ENCODE measurements at places on chromosomes 11 and 22.

- DNase-seq: no peak
These were observed 7.2 kb downstream of the DAGLA start for GRCh38 chr11:61687420-61687819.

DNA sequence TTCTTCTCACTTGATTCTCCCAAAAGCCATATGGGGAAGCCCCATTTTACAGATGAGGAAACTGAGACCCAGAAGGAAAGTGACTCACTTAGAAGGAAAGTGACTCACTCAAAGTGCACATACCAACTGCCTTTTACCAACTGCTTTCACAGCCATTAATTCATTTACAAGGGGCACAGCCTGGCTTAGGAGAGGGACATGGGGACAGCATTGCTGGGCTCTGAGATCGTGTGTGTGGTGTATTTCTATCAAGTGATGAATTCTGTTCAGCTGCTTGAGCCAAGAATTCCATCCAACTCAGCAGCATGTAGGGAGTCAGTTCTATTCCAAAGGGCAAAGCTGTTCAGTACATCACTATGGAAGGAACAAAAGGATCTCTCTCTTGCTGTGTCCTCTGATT, 23.5 kb upstream of the PAK1 start:
- DNase-seq: no peak

GRCh38 chr11:119400860-119401259, 19.4 kb upstream of the USP2 start:
- DNase-seq: no peak

- DNase-seq: no peak
These were observed 203.1 kb upstream of the MTMR2 start for GRCh38 chr11:96126917-96127595.

GRCh38 chr11:110125632-110126031, 32.4 kb downstream of the ZC3H12C start:
- no peak for DNase-seq

GRCh38 chr11:130775306-130776060, 140.8 kb downstream of the SNX19 start:
- no peak for DNase-seq

GRCh38 chr11:16392616-16393015, 36.3 kb upstream of the SOX6 start:
- DNase-seq: no peak

DNA sequence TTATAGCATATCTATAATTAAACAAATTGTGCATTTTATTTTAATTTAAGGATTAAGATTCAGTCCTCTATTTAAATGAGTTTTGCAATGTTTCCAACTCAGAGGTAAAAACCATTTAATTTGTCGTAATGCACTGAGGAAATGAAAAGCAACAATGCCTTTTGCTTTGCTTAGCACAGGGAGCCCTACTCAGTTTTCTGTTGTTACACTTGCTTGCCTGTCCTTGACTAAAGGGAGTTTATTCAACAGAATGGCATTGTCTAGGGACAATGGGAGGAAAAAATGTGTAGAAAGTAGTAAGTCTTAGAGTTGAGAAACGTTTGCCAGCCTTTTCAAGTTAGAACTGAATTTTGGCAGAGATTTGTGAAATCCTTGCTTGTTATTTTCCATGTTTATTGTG, 734.2 kb upstream of the ANO3 start:
- no peak for DNase-seq

- no peak for DNase-seq
These were observed 110.8 kb downstream of the WNT7B start for GRCh38 chr22:45866126-45866645.

DNA sequence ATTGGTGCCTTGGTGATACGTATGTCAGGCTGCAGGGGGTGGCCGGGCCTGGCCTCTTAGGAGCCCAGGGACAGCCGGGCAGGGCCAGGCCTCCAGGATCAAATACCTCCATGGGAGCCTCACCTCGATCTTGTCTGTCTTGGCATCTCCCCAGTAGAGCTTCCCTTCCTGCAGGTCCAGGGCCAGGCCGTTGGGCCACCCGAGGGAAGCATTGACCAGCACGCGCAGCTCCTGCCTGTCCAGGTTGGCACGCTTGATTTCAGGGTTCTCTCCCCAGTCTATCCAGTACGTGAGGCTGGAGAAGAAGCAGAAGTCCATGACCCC, 137.7 kb downstream of the CRYBB2 start:
- DNase-seq: no peak

DNA sequence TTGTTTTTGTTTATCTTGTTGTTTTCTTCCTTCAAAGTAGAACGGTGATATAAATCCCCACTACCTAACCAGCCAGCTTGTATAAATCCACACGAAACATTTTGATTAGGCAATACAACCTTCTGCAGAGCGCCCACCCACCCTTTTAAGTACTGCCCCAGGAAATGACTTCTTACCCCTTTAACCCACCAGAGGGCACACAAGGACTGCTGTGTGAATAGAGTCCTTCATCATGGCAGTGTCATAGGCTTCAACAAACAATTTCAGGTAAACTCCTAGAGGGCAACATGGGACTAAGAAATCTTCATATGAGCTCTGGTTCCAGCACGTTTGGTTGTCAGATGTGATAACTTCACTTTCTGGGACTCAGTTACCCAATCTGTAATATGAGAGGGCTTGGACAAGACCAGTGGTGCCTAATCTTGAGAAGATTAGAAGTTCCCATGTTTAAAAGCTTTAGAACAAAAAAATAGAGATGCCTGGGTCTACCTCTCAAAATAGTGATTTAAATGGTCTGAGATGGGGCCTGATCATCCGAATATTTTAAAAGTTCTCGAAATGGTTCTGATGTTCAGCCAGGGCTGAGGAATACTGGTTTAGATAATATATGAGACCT, 56.1 kb downstream of the PIWIL4 start:
- peak; percentile 90 for DNase-seq

DNA sequence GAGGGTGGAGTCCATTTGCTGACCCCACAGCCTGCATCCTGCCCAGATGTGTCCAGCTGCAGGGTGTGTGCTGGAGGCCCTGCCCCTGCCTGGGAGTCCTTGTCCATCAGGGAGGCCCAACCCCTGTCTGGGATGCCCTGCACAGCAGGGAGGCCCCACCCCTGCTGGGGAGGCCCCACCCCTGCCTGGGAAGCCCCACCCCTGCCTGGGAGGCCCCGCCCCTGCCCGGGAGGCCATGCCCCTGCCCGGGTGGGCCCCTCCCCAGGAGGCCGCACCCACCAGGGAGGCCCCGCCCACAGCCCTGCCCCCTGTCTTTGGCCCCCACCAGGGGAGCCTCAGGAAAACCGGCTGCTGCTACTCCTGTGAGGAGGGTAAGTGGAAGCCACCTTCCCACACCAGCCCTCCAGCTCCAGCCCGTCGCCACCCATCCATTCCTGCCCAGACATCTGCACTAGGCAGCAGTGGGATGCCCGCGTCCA, 37.2 kb downstream of the MUC5B start:
- peak; percentile 63 for DNase-seq

- no peak for DNase-seq
These were observed 130.5 kb downstream of the FAM76B start for GRCh38 chr11:95659088-95659487.

GRCh38 chr22:27850000-27850521, 48.5 kb upstream of the MN1 start:
- DNase-seq: no peak

DNA sequence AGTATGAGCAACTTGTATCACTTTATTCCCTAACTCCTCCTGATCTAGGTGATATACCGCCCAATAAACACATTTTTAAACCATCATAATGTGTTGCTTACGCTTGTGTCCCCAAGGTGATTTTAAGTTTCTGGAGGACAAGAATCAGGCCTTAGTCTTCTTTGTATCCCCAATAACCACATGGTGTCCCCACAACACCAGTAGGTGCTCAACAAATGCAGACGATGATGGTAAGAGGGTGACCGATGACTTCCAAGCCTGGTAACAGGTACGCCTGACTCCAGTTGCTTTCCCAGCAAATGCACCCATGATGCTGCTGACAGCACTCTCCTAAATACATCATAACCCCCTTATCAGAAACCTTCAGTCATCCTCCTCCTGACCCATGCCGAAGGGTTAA, 64.2 kb downstream of the EFCAB6 start:
- DNase-seq: no peak

- DNase-seq: no peak
These were observed 36.7 kb upstream of the RIC3 start for GRCh38 chr11:8205566-8205965.

GRCh38 chr11:134372961-134373360, 39.1 kb downstream of the B3GAT1 start:
- no peak for DNase-seq

DNA sequence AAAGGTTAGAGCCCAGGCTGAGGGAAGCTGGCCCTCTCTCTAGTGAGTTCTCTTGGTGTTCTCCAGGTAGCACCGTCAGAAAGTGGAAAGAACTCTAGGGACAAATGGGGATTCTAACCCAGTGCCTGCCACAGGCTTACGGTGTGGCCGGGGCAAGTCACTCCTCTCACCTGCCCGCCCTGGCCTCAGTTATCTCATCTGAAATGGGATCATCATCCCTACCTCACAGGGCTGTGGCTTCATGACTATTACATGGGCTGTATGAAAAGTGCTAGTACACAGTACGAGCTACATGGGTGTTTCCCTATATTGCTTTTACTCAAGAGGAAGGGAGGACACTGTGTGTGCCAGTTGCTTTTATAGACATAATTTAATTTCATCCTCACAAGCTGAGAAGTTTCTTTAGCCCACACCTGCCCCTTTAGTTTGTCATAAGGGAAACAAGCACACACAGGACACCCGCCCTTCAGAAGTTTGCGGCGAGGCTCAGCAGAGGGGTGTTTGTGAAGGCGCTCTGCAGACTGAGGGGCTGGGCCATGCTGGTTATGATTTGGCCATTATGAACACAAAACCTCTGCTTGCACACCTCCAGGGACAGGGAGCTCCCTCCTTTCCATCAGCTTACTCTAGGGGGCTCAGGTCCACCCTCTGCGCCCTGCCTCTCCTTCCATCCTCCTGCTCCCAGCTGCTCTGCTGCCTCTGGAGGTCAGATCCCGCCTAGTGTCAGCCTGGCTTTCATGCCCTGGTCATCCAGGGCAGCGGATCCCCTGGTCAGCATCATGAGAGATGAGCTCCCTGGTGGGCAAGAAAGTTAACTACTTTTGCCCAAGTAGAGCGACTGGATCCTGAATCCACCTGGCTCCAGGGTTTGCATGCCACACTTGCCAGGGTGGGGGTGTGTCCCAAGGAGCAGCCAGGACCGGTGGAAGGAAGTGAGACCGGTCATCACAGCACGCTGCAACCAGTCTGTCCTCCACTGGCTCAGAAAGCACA, 1.2 kb downstream of the KLHL35 start:
- no peak for DNase-seq

DNA sequence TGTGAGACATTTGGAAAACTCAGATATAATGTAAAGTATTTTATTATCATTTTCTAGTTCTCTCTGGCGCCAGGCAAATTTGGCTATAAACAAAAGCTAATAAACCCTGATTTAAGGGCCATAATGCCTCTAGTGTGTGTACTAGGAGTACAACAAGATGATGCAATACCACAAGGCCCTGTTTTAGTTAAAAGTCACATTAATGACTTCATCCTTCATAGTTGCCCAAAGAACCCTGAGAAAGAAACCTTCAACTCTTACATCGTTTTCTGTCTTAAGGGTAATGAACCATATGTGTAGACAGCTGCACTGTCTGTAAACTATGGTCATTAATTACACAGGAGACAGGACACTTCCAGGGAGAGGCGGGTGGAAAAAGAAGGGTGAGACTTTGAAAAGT, 538.4 kb downstream of the FAM181B start:
- no peak for DNase-seq

GRCh38 chr11:19394525-19395016, 153.8 kb upstream of the E2F8 start:
- peak; percentile 6 for DNase-seq

DNA sequence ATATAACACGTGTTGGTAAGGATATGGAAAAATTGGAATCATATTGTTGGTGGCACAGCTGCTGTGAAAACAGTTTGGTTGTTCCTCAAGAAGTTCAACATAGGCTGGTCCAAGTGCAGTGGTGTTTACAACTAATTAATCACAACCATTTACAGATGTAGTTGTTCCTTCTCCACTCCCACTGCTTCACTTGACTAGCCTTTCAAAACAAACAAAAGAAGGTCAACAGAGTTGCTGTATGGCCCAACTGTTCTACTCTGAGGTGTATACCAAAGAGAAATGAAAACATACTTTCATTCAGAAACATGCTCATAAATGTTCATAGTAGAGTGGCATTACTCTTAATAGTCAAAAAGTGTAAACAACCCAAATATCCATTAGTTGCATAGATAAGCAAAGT, 36.6 kb upstream of the ACAT1 start:
- no peak for DNase-seq

DNA sequence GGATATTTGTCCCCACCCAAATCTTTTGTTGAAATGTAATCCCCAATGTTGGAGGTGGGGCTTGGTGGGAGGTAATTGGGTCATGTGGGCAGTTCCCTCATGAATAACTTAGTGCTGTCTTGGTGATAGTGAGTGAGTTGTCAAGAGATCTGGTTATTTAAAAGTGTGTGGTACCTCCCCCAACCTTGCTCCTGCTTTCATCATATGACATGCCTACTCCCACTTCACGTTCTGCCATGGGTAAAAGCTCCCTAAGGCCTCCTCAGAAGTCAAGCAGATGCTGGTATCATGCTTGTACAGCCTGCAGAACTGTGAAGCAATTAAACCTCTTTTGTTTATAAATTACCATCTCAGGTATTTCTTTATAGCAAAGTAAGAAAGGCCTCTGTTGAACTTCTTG, 30.6 kb downstream of the AAMDC start:
- no peak for DNase-seq

DNA sequence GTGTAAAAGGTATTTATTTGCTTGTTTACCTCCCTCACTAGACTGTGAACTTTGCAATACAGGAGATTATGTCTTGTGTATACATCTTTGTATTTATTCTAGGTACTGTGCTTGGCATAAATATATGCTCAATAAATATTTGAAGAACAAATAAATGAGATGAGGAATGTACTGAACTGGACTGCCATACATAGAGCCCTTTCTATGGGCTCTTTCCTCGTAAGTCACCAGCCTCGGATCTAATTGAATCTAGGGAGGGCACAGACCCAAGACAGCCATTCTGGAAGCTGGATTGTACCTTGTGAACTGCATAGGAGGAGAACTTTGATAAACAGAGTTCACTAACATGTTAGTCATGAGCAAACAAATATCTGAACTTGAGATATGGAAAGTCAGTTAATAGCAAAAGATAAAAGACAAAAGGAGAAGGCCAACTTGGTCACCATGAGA, 503.9 kb downstream of the INSC start:
- no peak for DNase-seq

- no peak for DNase-seq
These were observed 46.5 kb upstream of the CRTAM start for GRCh38 chr11:122791836-122792235.

GRCh38 chr11:96366024-96366423, 23.0 kb upstream of the MAML2 start:
- DNase-seq: no peak

DNA sequence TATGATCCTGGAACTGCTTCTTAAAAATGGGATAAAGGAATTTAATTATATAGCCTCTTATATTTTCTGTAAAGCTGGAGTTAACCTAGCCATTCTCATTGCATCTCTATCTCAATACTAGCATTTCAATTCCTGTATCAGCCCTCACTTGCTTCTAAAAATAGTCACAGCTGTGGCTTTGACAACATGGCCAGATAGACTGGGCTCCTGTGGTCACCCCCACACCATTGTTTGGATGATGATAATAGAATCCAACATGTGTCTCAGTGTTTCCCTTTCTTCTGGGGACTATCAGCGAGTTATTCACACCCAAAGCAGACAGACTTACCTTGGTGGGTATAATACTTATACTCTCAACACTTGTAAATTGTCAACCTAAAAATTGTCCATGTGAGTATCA, 6.9 kb downstream of the VWA5A start:
- peak; percentile 73 for DNase-seq

All from hematopoietic multipotent progenitor cell treated with erythropoietin and hydrocortisone succinate and interleukin-3 and kit ligand, for 4 days (in vitro differentiated cells).